ENCODE measurements at places on chromosomes 7 and 10. TPM values are rescaled to one million over a fixed set of nuclear protein-coding genes. Genes with fewer than 3 reads are reported as not detected.

- peak; percentile 58 for ATAC-seq
Observed at GRCh38 chr7:43372676-43373355, 210.1 kb upstream of the STK17A start.

PTF1A gene
- not detected for total RNA-seq

- no peak for ATAC-seq
Observed at GRCh38 chr10:818526-819220, 112.8 kb downstream of the LARP4B start.

TCF7L2 gene
- 9.6 TPM for total RNA-seq

- no peak for ATAC-seq
Observed at GRCh38 chr7:117041822-117042221, 88.5 kb downstream of the ST7 start.

DNA sequence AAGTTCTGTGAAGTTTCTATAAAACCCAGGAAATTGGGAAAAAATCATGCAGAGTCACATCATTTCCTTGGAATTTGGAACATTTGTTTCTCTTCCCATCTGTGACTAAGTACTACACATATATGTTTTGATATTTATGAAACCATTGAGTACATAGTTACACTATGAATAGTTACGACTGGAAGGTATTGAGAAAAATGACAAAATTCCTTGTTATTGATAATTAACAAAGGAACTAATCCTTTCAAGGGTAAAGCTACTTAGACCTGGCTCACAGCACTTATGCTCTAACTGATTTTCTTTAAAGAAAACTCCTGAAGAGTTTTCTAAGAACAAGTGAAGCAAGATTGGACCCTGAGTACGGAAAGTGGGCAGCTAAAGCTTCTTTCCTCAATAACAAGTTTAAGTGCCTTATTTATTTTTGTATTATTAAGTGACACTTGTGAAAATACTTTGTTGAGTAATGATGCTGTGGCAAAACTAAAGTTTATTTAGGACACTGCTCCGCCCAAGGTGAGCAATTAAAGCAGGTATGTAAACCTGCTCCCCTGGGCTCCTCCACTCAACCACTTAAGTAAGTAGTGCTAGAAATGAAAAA is 12.0 kb upstream of the GLCCI1 start:
- ATAC-seq: no peak

ANKRD22 gene
- 0.16 TPM for total RNA-seq

DNA sequence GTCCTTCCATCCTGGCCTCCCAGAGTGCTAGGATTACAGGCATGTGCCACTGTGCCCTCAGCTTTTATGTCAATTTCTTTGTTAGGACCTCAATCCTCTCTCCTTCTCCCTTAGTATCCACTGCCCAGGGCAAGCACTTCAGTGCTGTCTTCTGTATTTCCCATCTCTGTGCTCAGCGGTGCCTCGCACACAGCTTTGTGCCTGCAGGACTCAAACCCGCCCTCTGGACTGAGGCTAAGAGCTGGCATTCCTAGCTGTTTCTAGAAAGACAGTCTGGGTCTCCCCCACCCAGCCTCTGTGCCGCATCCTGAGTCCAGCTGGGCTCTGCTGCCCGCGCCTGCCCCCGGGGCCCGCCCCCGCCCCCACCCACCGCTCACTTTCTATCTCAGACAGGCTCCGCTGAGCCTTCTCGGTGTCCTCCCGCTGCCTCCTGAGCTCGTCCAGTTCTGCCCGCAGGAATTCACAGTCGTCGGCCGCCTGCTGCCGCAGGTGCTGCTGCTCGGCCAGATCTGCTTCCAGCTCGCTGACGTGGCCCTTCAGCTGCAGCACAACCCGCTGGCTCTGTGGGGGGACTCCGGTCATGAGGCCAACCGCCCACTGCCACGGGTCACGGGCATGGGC is 67.3 kb downstream of the SPDYE5 start:
- peak; percentile 71 for ATAC-seq

GRCh38 chr10:99849536-99849935 is 67.1 kb downstream of the ABCC2 start:
- peak; percentile 9 for ATAC-seq

GRCh38 chr7:79452032-79452494 is 1.4 kb downstream of the MAGI2 start:
- ATAC-seq: peak; percentile 64

- ATAC-seq: no peak
Observed at GRCh38 chr10:37495415-37495814, 362.0 kb downstream of the ZNF248 start.
